ENCODE measurements at places on chromosomes 1 and 21.

DNA sequence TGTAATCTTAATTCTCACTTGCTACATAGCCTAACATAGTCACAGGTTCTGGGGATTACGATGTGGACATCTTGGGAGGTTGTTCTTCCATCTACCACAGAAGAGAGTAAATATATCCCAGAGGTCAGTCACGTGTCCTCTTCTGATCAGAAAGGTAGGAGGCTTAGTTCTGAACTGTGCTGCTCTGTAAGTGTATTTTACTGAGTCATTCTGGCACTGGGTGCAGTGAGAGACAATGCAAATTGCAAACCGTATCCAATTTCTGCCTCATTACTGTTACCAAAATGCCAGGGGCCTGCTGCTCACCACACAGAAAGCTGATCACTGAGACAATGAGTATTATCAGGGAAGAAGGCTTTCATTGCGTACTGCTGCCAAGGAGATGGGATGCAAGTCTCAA, 104.0 kb downstream of the GABPA start:
- DNase-seq, result no peak

DNA sequence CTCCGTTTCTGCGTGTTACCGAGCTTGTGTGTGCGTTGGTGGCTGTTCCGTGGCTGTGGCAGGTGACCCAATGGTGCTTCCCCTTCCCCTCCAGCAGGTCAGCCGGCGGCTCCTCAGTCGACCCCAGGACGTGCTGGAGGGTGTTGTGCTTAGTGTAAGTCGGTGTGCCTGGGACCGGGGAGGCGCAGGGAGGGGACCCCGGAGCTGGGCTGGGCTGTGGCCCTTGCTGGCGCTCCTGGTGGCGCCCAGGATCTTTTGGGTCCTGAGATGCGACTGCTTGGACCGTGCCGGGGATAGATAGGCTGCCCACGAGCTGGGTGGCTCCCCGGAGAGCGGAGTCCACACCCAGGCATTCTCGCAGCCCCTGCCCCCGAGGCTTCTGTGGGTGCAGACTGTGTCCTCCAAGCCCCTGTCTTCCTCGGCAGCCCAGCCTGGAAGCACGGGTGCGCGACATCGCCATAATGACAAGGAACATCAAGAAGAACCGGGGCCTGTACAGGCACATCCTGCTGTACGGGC, 5.9 kb downstream of the ATAD3C start:
- no peak for DNase-seq

- DNase-seq, result no peak
Measured at GRCh38 chr1:23168079-23168444, 594 bp downstream of the LUZP1 start.

GRCh38 chr1:224503161-224504118, 68.8 kb upstream of the WDR26 start:
- peak; percentile 83 for DNase-seq

DNA sequence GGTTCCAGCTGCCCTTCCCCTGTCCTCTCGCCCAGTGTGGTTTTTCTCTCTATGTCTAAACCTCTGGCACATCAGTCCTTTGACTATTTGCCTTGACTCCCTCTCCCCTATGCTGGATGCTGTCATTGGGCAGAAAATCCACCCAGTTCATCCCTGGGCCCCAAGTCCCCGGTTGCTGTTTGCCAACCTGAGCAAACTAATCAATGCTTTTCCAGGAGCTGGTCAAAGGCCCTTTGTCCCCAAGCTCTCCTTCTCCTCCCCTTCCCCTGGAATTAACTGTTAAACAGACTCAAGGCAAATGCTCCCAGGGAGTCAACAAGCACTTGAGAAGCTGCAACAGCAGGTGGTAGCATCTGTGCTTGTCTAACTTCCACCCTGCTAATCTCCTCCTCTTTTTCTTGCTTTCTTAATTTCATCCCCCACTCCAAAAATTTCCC, 102.7 kb downstream of the LMX1A start:
- no peak for DNase-seq
